ENCODE measurements at places on chromosomes 6 and 20. TPM values are rescaled to one million over a fixed set of nuclear protein-coding genes. Genes with fewer than 3 reads are reported as not detected.

DNA sequence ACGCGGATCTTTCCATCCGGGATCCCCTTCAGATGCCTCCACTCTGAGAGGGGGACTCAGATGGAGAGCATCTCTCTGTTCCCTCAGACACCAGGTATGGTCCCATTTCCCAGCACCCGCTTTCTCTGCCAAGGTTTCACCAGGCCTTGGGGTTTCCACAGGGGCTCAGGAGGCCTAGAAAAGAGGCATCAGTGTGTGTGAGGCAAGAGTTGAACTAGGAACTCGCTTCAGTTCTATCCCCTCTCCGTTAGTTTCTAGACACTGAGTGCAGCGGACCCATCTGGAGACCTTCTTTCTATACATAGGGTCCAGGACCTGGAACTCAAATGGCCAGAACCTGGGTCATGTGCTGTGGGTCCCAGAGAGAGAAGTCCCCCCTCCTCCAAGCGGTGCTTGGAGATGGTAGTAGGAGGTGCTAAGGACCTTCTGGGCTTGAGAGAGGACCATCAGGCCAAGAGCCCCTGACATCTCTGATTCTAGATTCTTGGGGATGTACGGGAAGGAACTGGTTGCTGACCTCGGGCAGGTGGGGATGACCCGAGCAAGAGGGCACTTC lies 2.1 kb downstream of the SLC12A5 start:
- H3K27ac ChIP-seq = no peak overlapping the region
- DNase-seq = no peak
- no peaks in the 10 kb centered on the region for H3K36me3 ChIP-seq
- H3K4me1 ChIP-seq = peaks cover 9% of the 10 kb centered on the region
- peaks cover 100% of the 10 kb centered on the region for H3K27me3 ChIP-seq

HNF4A gene
- total RNA-seq = 1.6 TPM

DNA sequence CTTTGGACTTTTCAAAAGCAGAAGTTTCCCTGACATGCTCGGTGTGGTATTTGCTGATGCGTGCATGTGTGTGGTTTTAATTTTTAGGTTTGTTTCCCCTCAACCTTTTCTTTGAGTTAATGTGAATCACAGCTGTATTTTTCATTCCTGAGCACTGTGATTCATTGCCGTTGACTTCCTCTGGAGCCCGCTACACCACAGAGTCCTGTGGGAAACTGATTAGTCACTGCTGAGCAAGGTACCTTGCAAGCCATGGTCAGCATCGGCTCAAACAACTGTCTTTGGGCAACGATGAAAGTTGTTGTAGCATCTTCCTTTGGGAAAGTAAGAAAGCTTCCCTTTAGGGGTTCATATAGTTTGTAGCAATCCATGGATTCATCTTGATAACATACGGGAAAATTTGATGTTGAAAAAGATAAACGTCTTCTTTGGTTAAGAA lies 57.5 kb downstream of the RIN2 start:
- H3K36me3 ChIP-seq = no peaks in the 10 kb centered on the region
- no peak for DNase-seq
- no peak overlapping the region for H3K4me3 ChIP-seq
- no peaks in the 10 kb centered on the region for H3K27me3 ChIP-seq
- H3K27ac ChIP-seq = no peak overlapping the region
- H3K4me1 ChIP-seq = no peaks in the 10 kb centered on the region

SEMG1 gene
- not detected for total RNA-seq

SPEF1 gene
- total RNA-seq = 0.34 TPM

DNA sequence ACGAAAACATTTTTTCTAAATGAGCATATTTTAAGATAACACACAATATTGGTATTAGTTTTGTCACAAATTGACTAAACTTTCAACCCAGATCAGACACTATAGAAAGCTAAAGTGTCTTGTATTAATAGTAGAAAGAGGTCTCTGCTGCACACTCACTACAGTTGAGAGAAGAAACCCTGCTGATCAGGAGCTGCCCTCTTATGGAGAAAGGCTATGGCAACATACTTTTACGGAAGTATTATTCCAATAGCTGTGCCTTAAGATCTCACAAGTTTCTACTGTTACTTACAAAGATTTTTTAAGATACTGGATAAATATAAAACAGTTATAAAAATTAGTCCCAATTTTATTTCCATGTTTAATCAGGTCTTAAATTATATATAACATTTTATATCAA lies 155.7 kb downstream of the RIMS1 start:
- no peak overlapping the region for H3K27ac ChIP-seq
- no peaks in the 10 kb centered on the region for H3K27me3 ChIP-seq
- peak; percentile 9 for DNase-seq
- H3K36me3 ChIP-seq = no peaks in the 10 kb centered on the region
- H3K4me3 ChIP-seq = no peak overlapping the region
- H3K4me1 ChIP-seq = no peaks in the 10 kb centered on the region

HLA-DPA1 gene
- 1.5 TPM for total RNA-seq

- H3K27me3 ChIP-seq = peaks cover 58% of the 10 kb centered on the region
- H3K27ac ChIP-seq = no peak overlapping the region
- H3K36me3 ChIP-seq = no peaks in the 10 kb centered on the region
- H3K4me1 ChIP-seq = no peaks in the 10 kb centered on the region
These were observed 14.4 kb upstream of the RNF24 start for GRCh38 chr20:4029505-4030467.

BMP6 gene
- total RNA-seq = 0.37 TPM

- H3K4me1 ChIP-seq = peaks cover 5% of the 10 kb centered on the region
- H3K4me3 ChIP-seq = no peak overlapping the region
- DNase-seq = peak; percentile 18
- no peaks in the 10 kb centered on the region for H3K36me3 ChIP-seq
- no peak overlapping the region for H3K27ac ChIP-seq
- H3K27me3 ChIP-seq = no peaks in the 10 kb centered on the region
These were observed 45.2 kb downstream of the THEMIS start for GRCh38 chr6:127855542-127856159.

- H3K36me3 ChIP-seq = no peaks in the 10 kb centered on the region
- no peaks in the 10 kb centered on the region for H3K4me1 ChIP-seq
- no peaks in the 10 kb centered on the region for H3K27me3 ChIP-seq
These were observed 443.8 kb upstream of the MANEA start for GRCh38 chr6:95133578-95133977.

ADGRB3 gene
- 1.5 TPM for total RNA-seq

- H3K36me3 ChIP-seq = peaks cover 4% of the 10 kb centered on the region
- H3K27ac ChIP-seq = no peak overlapping the region
- DNase-seq = no peak
- H3K4me3 ChIP-seq = no peak overlapping the region
These were observed 6.9 kb downstream of the STK35 start for GRCh38 chr20:2108498-2108897.

- DNase-seq = no peak
- no peak overlapping the region for H3K4me3 ChIP-seq
- no peaks in the 10 kb centered on the region for H3K36me3 ChIP-seq
- no peaks in the 10 kb centered on the region for H3K4me1 ChIP-seq
These were observed 43.5 kb upstream of the PCMTD2 start for GRCh38 chr20:64211874-64212658.

DNA sequence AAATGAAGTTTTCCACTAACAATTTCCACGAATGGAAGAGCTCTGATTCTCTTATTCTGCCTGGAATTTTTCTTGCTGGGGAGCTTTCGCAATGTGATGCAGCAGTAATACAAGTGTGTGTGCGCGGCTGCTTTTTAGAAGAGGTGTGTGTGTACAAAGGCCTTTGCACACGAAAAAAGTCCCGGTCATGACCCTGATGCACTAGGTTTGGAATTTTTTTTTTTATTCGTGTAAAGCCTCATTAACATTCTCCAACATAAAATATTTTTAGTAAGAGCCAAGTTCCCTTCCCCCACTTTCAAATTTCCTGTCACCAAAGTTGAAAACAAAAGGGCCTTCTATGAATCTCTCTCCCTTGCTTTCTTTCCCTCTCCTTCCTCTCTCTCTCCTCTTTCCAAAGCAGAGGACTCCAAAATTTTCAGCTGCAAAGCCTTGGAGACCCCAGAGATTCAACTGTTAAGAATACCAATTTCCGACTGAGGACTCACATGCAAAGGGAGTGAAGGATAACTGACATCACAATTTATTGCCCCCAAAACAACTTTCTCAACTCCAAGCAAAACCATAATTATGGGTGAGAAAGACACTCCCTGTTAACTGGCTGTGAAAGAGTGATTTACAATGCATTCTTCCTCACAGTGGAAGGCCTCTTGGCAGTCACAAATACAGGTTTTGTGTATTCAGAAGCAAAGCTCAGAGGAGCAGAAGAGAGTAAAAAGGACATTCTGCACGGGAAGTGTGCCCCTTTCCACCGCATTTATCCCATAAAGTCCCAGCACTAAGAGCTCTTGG lies 421.2 kb upstream of the JARID2 start:
- no peaks in the 10 kb centered on the region for H3K36me3 ChIP-seq
- H3K27me3 ChIP-seq = peaks cover 2% of the 10 kb centered on the region
- peaks cover 58% of the 10 kb centered on the region for H3K4me1 ChIP-seq
- H3K27ac ChIP-seq = peak overlapping the region; percentile 65
- no peak overlapping the region for H3K4me3 ChIP-seq
- peak; percentile 47 for DNase-seq

MOCS1 gene
- total RNA-seq = 11.3 TPM

DNA sequence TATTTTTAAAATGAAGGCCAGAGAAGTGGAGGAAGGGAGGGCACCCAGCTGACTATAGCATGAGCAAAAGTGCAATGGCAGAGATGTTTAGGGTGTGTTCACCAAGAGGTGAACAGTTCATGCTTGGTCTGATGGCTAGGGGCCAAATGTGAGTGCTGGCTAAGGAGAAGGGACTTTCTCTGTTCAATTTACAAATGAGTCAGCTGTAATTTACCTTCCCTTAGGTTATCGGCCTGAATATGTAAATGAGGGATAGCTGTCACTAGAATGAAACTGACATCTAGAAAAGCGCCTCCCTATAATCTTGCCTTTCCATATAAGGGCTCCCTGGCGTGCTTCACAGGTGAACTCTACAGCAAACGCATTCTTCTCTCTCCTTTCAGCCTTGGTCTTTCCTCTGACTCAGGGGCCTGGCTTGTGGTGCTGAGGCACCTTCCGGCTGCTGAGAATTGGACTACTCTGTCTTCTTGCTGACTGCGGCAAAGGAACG lies 114.7 kb upstream of the BACH2 start:
- no peak overlapping the region for H3K4me3 ChIP-seq
- H3K27me3 ChIP-seq = no peaks in the 10 kb centered on the region
- H3K27ac ChIP-seq = no peak overlapping the region
- no peaks in the 10 kb centered on the region for H3K36me3 ChIP-seq

DNA sequence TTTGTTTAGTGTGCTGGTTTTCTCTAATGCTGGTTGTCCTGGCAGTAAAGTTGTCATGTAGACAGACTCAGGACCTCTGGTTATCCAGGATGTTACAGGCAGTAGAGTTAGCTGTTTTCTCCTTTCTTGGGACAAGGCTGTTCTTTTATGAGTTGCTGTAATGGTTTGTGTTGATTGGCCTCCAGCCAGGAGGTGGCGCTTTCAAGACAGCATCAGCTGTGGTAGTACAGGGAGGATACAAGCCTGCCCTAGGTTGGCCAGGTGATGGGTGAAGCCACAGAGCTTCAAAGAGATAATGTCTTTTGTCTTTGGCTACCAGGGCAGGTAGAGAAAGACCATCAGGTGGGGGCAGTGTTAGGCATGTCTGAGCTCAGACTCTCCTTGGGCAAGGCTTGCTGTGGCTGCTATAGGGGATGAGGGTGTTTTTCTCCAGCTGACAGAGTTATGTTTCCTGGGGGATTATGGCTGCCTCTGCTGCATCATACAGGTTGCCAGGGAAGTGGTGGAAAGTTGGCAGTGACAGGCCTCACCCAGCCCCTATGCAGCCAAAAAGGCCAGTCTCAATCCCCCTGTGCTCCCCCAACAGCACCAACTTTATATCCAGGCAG lies 127.2 kb upstream of the TAB2 start:
- no peaks in the 10 kb centered on the region for H3K36me3 ChIP-seq
- DNase-seq = peak; percentile 11
- no peak overlapping the region for H3K4me3 ChIP-seq
- H3K27ac ChIP-seq = no peak overlapping the region
- H3K4me1 ChIP-seq = no peaks in the 10 kb centered on the region
- H3K27me3 ChIP-seq = no peaks in the 10 kb centered on the region

STMN3 gene
- total RNA-seq = 3.3 TPM

PACRG gene
- total RNA-seq = 0.30 TPM

- H3K27me3 ChIP-seq = no peaks in the 10 kb centered on the region
- no peak for DNase-seq
- no peaks in the 10 kb centered on the region for H3K4me1 ChIP-seq
- H3K36me3 ChIP-seq = no peaks in the 10 kb centered on the region
- no peak overlapping the region for H3K4me3 ChIP-seq
These were observed 12.7 kb upstream of the PPP1R3G start for GRCh38 chr6:5072440-5072839.

SLC2A10 gene
- 9.2 TPM for total RNA-seq

DNA sequence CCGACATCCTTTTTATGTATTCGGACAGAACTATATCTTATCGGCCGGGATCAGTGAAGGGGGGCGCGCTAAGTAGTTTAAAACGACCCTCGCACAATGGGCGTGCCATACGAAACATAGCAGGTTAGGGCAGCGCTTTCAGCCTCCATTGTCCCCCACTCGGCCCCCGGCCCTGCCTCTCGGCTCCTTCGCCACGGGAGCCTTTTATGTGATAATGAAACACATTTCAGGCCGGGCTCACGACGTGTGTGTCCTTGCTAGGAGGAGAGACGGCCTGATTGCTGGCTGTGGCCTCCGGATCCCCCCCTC lies 5.3 kb downstream of the FOXA2 start:
- peak; percentile 96 for DNase-seq
- peaks cover 100% of the 10 kb centered on the region for H3K27me3 ChIP-seq
- no peak overlapping the region for H3K27ac ChIP-seq
- no peaks in the 10 kb centered on the region for H3K36me3 ChIP-seq
- peaks cover 44% of the 10 kb centered on the region for H3K4me1 ChIP-seq

All from neural progenitor cell (in vitro differentiated cells).